Fibroblast of upper back skin (primary cell): ENCODE measurements at places on chromosomes 7 and 10.

DNA sequence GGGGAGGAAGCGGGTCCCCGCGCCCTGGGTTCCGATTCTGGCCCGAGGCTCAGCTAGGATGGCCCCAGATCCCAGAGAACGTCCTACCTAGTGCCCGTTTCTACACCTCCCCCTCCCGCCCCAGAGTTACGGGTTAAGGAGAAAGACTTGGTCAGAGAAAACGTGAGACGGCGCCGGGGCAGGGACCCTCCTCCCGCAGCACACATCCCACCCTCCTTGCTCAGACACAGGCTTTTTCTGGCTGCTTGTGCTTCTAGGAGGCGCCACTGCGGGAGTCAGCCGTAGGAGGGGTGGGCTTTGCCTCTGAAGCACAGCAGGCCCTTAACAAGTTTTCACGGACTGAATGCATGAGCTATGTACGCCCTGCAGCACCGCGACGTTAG lies 104.9 kb upstream of the LEP start:
- no peak for DNase-seq

- no peak for DNase-seq
These were observed 899.1 kb upstream of the ZWINT start for GRCh38 chr10:57260175-57260574.

DNA sequence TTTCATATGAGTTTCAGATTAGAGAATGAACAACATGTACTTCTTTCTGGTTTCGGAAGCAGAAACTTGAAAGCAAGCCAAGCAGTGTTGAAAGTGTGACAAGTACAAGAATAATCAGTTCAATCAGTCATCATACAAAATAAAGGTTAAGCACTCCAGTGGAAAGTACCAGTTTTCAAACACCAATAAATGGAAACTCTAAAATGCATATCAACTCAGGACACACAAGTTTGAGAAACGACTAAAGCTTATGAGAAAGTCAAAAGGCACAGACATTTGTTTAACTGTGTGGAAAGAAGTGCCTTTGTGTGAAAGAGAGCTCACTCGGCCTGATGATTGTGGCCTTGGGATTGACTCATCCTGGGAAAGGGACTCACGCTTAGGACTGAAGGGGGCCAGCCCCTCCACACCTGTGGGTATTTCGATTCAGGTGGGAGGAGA lies 60.6 kb upstream of the AKR1C1 start:
- no peak for DNase-seq

DNA sequence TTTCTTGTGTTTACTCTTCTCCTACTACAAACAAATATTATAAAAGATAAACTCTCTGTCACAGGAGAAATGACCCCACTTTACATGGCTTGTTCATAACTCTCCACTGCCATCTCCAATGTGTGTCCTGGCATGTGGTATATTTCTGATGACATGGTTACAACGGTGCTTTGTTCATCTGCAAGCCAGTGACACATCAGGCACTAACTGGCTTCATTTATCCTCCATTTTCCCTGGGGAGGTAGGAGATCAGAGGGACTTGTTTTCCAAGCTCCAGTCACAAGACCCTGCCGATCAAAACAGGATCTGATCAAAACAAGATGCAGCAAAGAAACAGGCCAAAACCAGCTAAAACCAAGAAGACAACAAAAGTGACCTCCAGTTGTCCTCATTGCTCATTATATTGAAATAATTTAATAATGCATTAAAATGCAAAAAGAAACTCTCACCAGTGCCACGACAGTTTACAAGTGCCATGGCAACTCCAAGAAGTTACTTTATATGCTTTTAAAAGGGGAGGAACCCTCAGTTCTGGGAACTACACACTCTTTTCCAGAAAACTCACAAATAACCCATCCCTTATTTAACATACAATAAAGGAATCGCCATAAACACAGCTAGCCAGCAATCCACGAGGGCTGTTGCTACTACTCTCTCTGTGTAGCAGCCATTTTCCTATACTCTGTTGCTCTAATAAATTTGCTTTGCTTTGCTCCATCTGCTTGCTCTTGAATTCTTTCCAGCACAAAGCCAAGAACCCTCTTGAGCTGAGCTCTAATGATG lies 224.2 kb downstream of the XPNPEP1 start:
- no peak for DNase-seq

GRCh38 chr10:62873866-62874265 lies 57.7 kb upstream of the EGR2 start:
- no peak for DNase-seq
